ENCODE measurements at places on chromosomes 3 and 15.

GRCh38 chr3:55322638-55323037 is 164.5 kb downstream of the WNT5A start:
- no peak for DNase-seq

DNA sequence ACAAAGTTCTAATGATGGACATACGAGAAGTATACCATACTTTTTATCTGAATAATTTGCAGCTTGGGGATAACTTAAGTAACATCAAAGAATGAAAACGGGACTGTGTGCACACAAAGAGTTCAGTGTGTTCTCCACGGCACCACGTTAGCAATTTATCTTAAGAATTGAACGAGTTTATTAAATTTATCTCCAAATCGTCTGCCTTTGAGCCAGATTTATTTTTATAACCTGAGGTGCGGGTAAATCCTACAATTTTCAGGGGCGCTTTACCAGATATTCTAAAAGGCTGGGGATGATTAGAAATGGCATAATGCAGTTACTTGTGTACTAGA is 3.5 kb downstream of the CHD2 start:
- no peak for DNase-seq

- DNase-seq: no peak
These were observed 56.4 kb downstream of the OXSM start for GRCh38 chr3:25846282-25846681.

DNA sequence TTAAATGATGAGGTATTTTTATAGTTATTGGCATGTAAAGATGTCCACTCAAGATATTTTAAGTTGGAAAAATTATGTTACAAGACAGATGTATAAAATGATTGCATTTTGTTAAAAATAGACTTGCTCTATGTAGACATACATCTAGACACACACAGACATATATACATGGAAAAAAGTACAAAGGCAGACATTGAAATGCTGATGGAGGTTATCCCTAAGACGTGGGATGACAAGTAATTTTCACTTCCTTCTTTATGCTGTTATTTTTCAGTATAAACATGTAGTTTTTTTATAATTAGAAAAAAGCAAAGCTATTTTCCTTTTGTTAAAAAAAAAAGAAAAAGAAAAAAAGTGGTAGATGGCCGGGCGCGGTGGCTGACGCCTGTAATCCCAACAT is 7.2 kb downstream of the HOMER2 start:
- DNase-seq: no peak

- DNase-seq: no peak
These were observed 28.9 kb upstream of the BHLHE40 start for GRCh38 chr3:4950351-4950784.

- no peak for DNase-seq
These were observed 22.2 kb downstream of the MESD start for GRCh38 chr15:80967451-80967850.

Data from D721Med (cell line).